Activated CD4-positive, alpha-beta T cell treated with anti-CD3 and anti-CD28 coated beads, Interleukin-2, Interleukin-6, amounts not matched to agents 100 ng/mL and 50 ng/mL, durations not matched to agents 16 hours and 8 hours (primary cell): ENCODE measurements at places on chromosomes 1 and 21.

DNA sequence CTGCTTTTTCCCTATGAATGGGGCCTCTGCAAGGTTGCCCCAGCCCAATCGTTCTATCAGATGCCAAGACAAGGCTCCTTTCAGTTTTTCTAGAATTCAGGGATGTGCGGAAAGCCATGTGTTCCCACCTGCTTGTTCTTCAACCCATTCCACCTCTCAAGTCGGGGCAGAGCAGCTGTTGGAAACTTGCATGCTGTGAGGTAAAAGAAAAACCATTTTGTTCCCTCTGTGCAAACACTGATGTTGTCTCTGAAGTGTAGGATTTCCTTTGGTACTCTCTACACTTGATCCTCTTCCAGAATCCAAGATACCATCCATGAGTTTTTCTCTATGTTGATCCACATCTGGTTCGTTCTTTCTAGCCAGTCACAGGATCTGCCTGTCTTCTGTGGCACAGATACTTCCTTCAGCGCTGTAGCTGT lies 7.3 kb downstream of the IER5 start:
- DNase-seq = no peak

- DNase-seq = no peak
Measured at GRCh38 chr21:44681861-44682579, at the start of gene KRTAP12-1. Gene KRTAP12-1, minus strand, starts transcription at chr21:44682163. Its CDS starts 40 bp downstream, at chr21:44682123.

- no peak for DNase-seq
Measured at GRCh38 chr1:210025870-210026269, 87.9 kb downstream of the SYT14 start.

- DNase-seq = peak; percentile 88
Measured at GRCh38 chr1:155008015-155008941, 5.7 kb downstream of the ZBTB7B start.

DNA sequence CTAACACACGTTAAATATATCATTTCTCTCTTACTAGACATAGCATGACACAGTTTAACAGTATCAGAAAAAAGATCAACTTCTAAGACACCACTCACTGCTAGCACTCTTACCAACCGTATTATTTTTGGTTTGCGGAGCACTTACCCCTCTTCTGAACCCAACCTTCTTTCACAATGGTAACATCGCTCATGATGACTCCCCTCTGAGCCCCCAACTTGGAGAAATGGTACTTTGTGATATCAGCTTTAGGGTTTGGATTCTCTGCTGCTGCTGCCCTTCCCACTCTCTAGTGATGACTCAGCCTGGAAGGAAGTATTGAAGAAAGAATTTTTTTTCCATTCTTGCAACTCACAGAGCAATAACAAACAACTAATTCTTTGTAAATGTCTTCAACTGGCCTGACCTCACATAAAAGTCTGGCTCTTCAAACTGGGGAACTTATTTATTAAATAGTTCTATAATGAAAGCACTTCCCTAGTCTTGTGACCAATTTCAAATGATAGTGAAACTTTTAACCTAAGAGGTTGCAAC lies 7.0 kb downstream of the AKT3 start:
- peak; percentile 13 for DNase-seq

DNA sequence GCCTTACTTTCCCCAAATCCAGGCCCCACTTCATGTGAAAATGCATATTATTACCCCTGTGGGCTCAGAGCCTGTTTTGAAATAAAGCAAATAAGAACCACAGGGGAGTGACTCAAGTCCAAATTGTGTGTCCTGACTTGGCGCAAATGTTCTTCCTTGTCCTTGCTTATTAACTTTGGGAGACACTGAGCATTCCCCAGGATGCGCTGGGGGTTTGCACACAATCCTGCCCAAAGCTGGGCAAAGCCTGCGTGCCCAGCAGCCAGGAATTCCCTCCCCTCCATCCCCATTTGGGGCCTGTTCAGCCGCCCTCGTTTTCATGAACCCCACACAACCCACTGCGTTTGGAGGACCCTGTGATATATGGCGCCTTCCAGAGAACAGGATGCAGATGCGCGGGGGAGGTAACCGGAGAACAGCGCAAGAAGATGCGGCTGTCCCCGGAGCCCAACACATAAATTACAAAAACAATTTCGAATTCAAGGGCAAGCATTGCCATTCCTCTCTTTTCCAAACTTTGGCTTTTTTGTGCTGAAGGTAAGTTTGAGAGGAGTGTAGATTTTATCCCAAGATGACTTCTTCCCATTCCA lies 42.4 kb upstream of the CLDN14 start:
- no peak for DNase-seq

DNA sequence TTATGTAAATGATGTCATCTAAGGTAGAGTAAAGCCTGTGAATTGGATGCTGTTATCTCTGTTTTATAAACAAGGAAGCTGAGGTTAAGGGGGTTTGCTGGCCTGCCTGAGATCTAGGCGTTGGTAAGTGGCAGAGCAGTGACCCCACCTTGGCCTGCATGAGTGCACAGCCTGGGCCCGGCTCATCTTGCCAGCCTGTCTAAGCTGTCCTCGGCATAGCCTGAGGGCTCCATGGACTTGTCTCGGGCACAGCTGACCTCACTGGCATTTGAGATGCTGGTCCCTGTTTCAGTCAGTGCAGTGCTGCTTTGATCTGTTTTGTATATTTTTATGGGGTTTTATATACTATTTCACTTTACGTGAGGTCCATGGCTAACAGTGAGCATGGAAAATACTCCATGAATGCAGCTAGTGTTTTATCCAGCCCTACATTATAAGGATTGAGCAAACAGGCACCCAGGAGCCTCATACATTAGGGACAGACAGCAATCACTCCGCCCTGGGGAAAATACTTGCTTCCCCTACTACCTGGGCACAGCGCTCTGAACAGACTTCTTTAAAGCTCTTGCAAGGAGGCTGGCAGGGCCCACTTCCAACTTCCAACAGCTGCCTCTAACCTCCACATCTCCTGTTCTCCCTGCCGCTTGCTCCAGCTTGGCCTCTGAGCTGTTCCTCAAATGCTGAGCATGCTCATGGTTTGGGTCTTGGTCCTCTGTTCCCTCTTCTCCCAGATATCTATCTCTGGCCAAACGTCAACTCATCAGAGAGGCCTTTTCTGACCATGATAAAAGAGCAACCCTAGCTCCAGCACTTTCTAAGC lies 150.6 kb upstream of the HMGB4 start:
- no peak for DNase-seq

GRCh38 chr21:34520281-34520680 lies 8.3 kb upstream of the KCNE1 start:
- DNase-seq = no peak

DNA sequence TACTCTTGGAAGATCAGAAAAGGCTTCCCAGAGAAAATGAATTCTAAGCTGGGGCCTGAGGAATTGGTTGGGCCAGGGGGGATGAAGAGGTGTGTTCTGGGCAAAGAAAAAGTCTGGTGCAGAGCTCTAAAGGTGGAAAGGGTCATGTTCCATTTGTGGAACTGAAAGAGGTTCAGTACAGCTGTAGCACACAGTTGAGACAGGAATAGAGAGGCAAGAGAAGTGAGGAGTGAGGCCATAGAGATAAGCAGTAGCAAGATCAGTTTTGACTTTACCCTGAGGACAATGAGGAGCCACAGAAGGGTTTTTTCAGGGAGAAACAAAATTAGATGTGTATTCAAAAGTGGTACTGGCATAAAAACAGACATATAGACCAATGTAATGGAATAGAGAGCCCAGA lies 30.3 kb upstream of the MUTYH start:
- DNase-seq = no peak

DNA sequence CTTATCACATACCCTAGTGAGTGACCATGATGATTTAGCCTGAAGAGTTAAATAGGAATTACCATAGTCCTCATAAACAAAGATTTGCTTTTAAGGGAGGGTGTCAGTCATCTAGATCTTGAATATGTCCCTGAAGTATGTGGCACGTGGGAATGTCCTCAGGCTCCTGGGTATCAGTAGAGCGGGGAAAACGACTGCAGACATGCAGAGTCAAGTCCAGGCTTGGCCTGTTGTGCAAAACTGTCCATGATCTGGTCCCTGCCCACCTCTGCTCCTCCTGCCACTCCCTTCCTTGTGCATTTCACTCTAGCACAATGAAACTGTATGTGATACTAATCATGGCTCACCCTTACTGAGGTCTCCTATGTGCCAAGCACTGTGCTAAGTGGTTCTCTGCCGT lies 12.9 kb downstream of the MOV10 start:
- no peak for DNase-seq

- no peak for DNase-seq
Measured at GRCh38 chr1:82227306-82228095, 426.8 kb downstream of the ADGRL2 start.

DNA sequence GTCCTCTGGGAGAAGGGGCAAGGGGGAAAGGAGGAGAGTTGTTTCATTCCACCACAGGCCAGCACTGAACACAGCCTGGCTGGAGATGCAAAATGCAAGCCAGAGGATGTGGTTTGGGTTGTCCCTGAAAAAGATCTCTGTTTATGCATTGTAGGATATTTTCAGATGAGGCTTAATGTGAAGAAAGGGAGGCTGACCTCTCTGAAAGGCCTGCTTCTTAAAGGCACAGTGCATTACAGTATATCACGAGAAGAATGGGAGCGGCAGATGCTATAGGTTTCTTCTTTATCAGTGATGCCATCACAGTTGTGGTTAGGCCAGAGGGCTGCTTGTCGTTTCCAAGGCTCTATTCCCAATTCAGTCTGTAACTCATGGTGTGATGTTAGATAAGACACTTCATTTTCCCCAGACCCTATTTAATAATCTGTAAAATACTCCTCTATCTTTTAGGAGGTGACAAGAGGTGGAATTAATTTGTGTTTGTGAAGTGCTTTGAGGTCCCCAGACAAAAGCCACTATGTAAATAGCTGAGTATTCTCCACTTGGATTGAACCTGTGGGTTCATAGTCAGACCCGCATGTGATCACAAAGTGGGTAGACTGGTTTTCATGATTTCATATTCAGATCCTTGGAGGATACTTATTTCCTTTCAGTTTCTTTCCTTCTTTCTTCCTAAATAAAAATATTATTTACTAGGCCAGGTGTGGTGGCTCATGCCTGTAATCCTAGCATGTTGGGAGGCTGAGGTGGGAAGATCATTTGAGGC lies 76.5 kb upstream of the WDR26 start:
- no peak for DNase-seq

DNA sequence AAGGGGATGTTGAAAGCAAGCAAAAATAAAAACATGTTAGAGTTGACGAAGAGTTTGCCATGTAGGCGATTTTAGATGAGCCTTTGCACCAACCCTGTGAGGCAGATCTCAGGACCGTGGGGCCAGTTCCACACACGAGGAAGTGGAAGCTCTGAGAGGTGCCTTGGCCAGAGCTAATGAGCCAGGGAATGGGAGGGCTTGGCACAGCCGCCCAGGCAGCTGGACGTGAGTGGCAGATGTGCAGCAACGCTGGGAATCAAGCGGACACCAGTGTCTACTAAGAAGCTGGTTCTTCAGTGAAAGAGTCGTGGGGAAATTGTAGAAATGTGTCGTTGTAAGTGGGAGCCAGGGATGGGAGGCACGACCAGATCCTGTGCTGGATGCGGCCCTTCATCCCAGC lies 58.9 kb upstream of the COL6A1 start:
- no peak for DNase-seq

- no peak for DNase-seq
Measured at GRCh38 chr1:43482215-43482614, 28.5 kb upstream of the HYI start.

GRCh38 chr1:159775716-159776115 lies 5.0 kb upstream of the DUSP23 start:
- no peak for DNase-seq

DNA sequence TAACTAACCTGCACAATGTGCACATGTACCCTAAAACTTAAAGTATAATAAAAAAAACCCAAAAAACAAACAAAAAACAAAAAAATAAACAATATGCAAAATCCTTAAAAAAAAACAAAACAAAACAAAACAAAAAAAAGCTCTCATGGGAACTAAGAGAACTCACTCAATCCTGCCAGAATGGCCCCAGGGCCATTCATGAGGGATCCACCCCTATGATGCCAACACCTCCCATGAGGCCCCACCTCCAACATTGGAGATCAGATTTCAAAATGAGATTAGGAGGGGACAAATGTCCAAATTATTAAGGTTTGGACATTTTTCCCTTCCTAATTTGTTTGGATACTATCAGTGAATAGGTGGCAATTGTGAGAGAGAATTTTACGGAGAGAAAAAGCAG lies 10.2 kb downstream of the CYP4B1 start:
- DNase-seq = no peak

GRCh38 chr1:19612530-19612929 lies 31.6 kb upstream of the NBL1 start:
- no peak for DNase-seq

GRCh38 chr1:235883261-235883927 lies 16.7 kb upstream of the LYST start:
- peak; percentile 46 for DNase-seq
